Activated naive CD4-positive, alpha-beta T cell treated with anti-CD3 and anti-CD28 coated beads, Interleukin-2, amount 50 U/mL, for 72 hours (primary cell): ENCODE measurements at places on chromosomes 6 and 20. TPM values are rescaled to one million over a fixed set of nuclear protein-coding genes. Genes with fewer than 3 reads are reported as not detected.

Gene MOXD1
- total RNA-seq = 0.07 TPM

Gene BEND3
- total RNA-seq = 5.2 TPM

Gene DDAH2
- total RNA-seq = 6.7 TPM

Gene MAD2L1BP
- 38.7 TPM for total RNA-seq

Gene CD93
- 0.41 TPM for total RNA-seq

Gene GHRH
- total RNA-seq = not detected

Gene MYB
- 23.8 TPM for total RNA-seq

Gene LRP11
- 3.6 TPM for total RNA-seq

Gene C6orf118
- total RNA-seq = not detected

Gene HCRTR2
- not detected for total RNA-seq

Gene PSORS1C2
- not detected for total RNA-seq

DNA sequence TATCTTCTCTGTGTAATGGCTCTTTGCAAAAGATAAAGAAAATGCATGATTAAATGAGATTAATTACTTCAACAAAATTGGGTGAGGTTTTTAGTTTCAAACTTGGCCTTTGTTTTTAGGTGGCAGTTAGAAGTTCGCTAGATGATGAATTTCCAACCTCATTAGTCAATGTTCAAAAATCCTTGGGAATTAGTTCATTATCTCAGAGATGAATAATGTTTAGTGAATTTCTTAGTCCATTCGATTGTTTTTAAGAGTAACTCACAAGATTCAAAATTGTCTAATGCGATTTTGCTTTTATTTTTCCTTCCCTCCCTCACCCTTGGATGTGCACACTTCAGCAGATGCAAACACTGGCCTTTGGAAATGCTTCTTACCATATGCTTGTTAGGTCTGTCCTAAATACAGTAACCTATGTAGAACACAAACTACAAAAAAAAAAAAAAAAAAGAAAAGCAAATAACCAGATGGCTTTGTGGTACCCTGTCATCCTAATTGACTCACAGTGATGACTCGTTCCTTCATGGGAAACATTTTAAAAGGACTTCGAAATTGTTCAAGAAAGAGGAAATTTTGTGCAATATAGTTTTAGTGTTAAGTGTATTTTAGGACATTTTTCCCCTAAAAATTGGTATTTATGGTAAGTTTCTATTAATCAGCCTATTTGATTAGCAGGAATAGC lies 66.7 kb downstream of the FAM229B start:
- no peak for DNase-seq

DNA sequence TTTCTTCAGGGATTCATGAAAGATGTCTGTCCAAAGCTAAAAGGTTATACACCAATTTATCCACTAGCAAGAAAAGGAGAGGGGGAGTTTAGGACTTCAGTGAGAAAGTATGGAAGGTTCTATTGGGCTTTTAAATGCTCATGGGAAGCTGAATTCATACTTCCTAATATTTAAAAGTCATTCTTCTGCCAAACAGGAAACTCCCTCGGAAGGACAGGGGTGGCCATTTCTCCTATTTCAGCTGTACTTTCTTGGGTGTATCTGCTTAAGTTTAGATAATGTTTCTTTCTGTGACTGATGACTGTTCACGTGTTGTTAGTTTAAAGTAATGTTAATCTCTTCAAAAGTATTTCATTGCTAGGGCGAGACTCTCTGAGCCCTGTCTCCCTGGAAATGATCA lies 80.5 kb upstream of the IFNGR1 start:
- DNase-seq = no peak

DNA sequence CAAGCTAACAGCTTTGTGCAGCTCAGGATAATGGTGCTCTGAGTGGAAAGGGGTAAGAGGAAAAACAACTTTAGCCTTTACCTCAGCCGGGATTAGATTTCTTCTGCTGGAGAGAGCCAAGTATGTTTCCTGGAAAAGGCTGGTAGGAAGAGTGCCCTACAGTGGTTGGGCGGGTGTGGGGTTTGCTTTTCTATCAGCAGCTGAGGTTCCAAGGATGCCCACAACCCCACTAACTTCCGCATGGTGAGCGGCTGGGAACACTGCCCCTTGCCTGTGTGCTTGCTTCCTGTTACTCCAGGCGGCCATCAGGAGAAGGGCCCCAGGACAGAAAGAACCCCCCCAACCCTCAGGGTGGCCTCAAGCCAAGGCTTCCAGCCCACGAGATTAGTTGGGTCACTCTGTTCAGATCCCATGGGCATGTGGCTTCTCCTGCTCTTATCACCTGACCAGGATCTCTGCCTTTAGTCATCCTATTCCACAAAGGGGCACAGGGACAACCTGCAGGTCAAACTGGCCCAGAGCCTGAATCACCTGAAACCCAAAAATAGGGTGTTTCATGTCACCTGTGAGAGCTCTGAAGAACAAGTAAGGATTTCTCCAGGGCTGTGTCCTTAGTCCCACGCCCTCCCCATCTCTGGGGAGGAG lies 10.5 kb downstream of the MRPS18A start:
- no peak for DNase-seq

GRCh38 chr6:44740566-44741120 lies 353.1 kb downstream of the CDC5L start:
- no peak for DNase-seq

DNA sequence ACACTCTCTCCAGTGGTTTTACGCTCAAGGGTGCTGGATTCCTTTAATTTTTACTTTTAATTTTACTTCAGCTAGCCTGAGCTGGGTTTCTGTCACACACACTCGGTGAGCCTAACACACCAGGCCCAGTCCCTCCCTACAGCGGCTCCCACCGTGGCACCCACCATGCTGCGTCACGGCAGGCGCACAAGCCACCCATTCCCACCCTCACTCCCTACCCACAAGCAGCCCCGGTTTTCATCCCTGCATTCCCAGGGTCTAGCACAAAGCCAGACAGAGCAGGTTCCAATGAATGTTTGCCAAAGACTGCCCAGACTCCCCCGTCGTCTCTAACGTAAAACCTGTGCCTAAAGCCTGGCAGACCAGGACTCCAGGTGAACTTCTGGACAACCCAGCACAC lies 50.3 kb downstream of the MYH7B start:
- DNase-seq = peak; percentile 11

DNA sequence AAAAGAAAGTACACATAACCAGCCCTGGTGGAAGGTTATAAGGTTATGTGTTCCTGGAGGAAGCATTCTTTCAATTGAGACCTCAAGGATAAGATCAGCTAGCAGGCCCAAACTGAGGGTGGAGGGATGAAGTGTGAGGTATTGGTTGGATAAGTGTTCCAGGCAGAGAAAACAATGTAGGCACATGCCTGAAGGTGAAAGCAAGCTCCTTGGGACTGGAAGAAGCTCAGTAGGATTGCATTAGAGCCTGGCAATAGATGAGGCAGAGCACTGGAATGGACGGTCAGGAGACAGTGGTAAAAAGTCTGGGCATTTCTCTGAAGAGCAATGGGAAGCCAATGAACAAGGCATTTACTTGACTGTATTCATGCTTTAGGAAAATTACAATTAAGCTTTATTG lies 89.9 kb upstream of the SHLD1 start:
- DNase-seq = no peak

DNA sequence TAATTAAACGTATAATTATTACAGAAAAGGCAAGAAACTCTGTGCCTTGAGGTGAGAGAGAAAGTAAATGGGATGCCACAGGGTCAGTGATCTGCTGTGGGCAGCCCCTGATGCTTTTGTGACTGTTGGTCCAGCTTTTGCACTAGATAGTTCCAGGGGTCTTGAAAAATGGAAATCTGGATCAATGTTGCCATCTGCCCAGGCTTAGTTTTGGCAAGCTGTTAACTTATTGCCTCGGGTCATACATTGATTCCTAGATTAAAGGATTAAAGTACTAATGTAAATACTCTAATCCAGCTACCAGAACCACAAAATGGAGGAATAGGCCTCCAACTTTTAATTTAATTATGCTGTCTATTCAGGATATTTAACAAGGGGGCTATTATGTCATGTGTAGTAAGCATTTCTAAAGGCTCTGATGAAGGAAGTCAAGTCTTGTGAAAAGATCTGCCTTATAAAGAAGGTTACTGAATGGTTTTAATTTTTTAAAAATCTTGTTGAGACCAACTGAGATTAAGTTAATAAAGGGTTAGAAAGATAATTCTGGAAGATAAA lies 376.0 kb upstream of the HS3ST5 start:
- DNase-seq = no peak

- DNase-seq = no peak
These were observed 22.5 kb upstream of the ECHDC1 start for GRCh38 chr6:127365874-127366273.

GRCh38 chr6:80544555-80544954 lies 438.1 kb downstream of the BCKDHB start:
- no peak for DNase-seq

GRCh38 chr6:142304241-142304640 lies 2.4 kb downstream of the ADGRG6 start:
- DNase-seq = no peak

GRCh38 chr20:46300281-46300680 lies 8.0 kb downstream of the CDH22 start:
- no peak for DNase-seq

DNA sequence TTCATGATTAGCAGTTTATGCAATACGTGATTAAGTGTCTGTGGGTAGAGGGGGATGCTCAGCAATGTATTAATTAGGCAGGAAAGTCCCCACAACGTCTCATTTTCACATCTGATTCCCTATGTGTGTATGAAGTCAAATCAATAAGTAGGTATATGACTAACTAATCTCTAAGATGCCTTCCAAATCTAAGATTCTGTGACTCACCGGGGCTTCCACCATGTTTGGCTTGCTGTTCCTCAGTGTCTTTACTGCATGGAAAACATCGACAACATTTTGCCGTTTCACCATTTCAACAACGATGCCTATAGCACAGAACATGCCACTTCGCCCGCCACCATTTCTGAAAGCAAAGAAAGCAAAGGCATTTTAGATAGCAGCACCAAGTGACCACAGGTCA lies 72.0 kb upstream of the THEMIS start:
- peak; percentile 28 for DNase-seq

- DNase-seq = no peak
These were observed 108.0 kb downstream of the SNX5 start for GRCh38 chr20:17860301-17861197.

DNA sequence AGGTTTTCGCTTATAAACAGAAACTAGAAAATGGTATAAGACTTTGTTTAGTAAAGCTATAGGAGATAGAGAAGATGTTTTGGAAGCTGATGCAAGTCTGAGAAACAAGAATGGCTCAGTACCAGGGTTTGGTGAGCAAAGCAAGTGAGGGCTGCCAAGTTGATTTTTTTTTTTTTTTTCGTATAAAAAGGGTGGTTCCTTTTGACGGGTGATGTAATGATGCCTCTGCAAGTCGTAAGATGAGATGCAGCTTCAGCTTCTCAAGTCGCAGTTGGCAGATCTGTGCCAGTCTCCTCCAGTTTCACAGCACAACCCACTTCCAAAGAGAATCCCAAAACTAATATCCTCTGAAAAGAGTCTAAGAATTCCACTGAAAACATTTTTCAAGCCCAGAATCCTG lies 252.8 kb upstream of the CDH4 start:
- DNase-seq = no peak

DNA sequence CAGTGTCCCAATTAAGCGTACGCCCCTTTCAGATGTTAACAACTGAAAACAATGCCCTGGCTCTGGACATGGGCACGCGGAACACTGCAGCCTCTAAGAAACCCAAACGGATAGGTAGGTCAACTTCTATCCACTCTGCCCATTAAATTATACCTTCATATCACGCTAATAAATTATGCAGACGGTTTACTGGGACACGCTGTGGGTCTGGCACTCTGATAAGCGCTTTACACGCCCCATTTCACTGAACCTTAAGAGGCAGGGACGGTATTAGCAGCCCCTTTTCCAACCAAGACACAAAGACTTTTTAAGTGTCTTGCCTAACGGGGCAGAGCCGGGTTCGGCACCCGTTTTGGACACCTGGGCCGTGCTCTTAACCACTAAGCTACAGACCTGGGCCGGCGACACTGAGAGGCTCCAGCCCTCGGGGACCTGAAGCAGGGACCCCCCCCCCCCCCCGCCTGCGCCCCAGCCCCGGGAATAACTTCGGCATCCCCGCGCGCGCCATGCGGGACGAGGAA lies 744 bp downstream of the STAU1 start:
- peak; percentile 57 for DNase-seq

DNA sequence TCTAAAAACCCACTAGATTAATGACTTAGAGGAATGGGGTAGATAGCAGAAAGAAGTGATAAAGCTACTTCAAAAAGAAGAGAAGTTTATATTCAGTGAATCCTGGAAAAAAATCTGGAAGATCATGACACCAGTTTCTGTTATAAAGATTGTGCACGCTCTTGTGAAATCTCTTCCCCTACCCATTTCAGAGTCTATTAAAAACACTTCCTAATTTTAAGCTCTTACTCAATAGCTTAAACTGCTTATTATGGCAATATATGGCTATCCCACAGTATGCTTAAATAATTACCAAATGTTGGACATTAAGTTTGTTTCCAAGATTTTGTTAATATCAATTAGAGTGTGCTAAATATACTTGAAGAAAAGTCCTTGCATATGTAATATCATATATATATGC lies 585.3 kb upstream of the MAN1A1 start:
- DNase-seq = no peak

DNA sequence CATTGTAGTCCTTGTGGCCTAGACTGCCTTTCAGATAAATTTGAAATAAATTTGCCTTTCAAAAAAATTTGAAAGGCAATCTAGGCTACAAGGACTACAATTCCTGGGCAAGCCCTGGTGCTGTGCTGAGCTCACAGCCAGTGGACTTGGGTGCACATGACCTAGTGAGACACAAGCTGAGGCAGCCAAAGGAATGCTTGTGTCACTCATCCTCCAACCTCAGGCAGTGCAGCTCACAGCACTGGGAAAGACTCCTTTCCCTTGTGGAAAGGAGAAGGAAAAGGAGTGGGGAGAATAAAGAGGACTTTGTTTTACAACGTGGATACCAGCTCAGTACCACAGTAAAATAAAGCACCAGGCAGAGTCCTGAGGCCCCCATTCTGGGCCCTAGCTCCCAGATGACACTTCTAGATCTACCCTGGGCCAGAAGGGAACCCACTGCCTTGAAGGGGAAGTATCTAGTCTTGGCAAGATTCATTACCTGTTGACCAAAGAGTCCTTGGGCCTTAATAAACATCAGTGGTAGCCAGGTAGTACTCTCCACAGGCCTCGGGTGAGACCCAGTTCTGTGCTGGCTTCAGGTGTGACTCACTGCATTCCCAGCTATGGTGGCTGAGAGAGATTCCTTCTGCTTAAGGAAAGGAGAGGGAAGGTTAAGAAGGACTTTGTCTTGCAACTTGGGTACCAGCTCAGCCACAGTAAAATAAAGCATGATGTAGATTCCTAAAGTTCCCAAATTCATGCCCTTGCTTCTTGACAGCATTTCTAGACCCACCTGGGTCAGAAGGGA lies 659.7 kb upstream of the FLRT3 start:
- no peak for DNase-seq
